NCI-H460 (cell line): ENCODE measurements at places on chromosomes 13 and 19. TPM values are rescaled to one million over a fixed set of nuclear protein-coding genes. Genes with fewer than 3 reads are reported as not detected.

ZMYM5 gene
- total RNA-seq: 11.6 and 13.5 TPM in 2 replicates

NXNL1 gene
- total RNA-seq: not detected in 2 replicates

URAD gene
- not detected in 2 replicates for total RNA-seq

DNA sequence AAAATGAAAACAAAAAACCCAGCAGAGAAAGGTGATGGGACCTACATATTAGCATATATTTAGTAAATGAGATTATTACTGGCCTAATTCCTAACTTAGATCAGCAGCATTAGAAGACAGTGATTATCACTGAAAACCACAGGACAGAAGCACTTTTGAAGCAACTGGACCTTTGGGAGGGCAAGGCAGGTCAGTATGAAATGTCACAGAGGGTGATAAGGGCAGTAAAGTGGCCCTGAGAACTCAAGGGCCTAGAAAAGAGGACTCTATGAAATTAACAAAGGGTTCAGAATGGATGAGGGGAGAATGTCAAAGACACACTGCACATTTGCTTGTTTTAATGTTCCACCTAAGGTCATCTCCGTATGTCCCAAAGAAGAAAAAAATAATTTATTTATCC, 148.7 kb downstream of the VWA8 start:
- no peak for DNase-seq

DNA sequence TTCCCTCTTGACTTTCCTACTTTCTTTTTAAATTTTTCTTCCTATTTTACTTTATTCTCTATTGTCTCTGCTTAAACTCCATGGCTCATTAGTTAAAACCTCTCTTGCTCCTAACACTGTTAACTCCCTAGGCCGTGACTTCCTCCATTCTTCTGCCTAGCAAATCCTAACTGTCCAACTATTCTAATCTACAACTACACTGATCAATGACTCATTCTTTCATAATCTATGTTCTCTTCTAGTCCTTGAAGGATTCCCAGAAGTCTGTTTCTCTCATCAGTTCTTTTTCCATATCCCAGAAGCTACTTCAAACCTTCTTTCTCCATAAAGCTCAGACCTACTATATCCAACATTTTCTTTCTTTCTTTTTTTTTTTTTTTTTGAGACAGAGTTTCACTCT, 66.9 kb downstream of the MICU2 start:
- DNase-seq: no peak

- no peak for DNase-seq
Measured at GRCh38 chr19:43330726-43331434, 22.6 kb upstream of the CD177 start.

DNA sequence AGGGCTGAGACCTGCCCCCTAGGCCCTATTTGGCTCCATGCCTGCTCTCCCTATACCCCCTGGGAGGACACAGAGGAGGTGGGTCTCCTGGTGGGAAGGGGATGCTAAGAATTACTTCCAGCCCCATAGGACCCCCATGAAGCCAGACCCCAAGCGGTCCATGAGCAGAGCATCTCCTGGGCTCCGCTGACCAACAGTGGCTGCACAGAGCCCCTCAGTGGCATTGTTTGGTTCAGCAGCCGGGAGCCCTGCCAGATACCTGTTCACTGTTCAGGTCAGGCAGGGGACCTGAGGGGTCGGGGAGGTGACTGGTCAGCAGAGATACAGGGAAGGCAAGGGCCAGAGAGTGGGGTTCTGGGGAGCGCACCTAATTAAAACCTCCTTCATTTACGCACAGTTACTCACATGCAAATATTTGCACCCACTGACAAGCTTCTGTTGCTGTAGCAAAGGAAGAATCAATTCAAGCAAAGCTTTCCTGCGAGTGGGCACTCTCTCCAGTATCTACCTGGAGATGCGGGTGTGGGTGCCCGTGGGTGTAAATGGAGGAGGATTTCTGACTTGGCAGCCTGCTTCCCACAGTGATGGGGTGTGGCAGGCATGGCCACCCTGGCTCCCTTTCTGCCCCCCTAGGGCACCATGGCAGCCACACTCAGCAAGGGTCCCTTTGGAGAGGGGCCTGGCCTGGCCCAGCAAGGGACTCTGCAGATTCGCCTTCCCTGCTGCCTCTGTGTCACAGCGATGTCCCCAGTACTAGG, 83.5 kb downstream of the CHST8 start:
- no peak for DNase-seq
